ENCODE measurements at places on chromosomes 13 and 19.

- peak; percentile 17 for DNase-seq
Measured at GRCh38 chr13:26601669-26602068, 44.2 kb downstream of the WASF3 start.

DNA sequence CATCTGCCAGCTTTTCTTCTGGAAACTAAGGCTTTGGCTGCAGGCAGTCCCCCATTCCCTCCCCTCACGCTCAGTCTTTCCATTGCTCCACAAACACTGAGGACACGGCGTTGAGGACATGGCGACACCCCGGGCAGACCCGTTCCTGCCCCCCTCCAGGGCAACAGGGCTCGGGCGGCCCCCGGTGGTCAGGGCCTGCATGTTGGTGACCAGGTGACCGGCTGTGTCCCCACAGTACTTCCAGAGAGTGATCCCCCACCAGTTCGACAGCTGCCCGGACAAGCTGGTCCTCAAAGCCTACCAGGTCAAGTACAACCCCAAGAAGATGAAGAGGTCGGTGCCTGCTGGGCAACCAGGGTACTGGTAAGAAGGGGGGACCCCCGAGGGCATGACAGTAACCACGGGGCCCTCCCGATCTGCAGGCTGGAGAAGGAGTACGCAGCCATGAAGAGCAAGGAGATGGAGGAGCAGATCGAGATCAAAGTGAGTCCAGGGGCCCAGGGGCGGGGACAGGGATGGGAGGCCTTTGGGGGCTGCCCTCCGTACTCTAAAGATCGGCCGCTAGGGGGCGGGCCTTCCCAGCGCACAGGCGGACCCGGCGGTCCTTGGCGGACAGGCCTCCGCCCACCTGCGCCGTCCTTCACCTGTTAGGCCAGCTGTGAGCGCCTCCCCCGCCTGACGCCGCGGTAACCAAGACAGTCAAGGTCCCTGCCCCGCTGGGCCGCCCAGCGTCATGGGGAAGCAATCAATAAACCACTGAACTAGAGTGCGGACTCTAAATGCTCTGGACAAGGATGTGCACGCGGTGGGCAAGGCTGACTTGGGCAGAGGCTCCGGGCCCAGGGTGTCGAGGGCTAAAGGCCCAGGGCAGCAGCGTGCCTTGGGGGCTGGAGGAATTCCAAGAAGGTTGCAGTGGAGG lies 21.1 kb downstream of the PRR36 start:
- DNase-seq: no peak

DNA sequence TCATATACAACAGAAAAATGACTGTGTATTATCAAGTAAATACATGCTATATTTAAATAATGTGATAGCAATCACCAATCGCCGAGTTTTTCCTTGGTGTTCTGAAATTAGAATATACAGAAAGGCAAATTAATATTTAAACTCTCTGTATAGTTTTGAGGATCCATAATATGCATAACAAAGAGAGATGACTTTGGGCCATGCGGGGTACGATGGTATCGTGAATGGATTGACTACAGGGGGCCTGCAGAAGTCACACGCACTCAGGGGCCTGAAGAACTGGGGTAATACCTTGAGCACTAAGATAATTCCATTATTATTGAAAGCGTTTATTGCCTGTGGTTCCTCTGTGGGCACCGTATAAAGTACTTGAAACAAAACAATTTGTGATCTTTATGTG lies 314.0 kb downstream of the TEX29 start:
- no peak for DNase-seq

- DNase-seq: peak; percentile 36
Measured at GRCh38 chr13:74026753-74027152, 107.5 kb downstream of the KLF12 start.

All from foreskin keratinocyte (primary cell).